ENCODE measurements at places on chromosomes 1 and 21. TPM values are rescaled to one million over a fixed set of nuclear protein-coding genes. Genes with fewer than 3 reads are reported as not detected.

Gene C8B
- total RNA-seq: not detected

Gene PKLR
- total RNA-seq: not detected

Gene REN
- total RNA-seq: not detected

Gene TNFRSF9
- 0.52 TPM for total RNA-seq

Gene CNIH3
- total RNA-seq: 1.8 TPM

Gene SPRR2B
- total RNA-seq: not detected

Gene LDLRAD1
- total RNA-seq: not detected

Gene GLMP
- total RNA-seq: 16.1 TPM

Gene HMGCS2
- not detected for total RNA-seq

Gene NPHS2
- not detected for total RNA-seq

Gene PLA2G4A
- total RNA-seq: not detected

Gene MAP3K21
- total RNA-seq: 0.95 TPM

Gene ATP8B2
- 80.7 TPM for total RNA-seq

Gene S1PR1
- total RNA-seq: 397 TPM

Gene CNR2
- not detected for total RNA-seq

Gene RORC
- 3.7 TPM for total RNA-seq

Gene TMEM52
- total RNA-seq: 1.9 TPM

- no peak for DNase-seq
Measured at GRCh38 chr1:11316701-11317100, 43.7 kb downstream of the UBIAD1 start.

GRCh38 chr1:157431751-157432150, 120.6 kb downstream of the FCRL5 start:
- no peak for DNase-seq

GRCh38 chr1:93681989-93682412, 364 bp upstream of the BCAR3 start:
- DNase-seq: no peak

- no peak for DNase-seq
Measured at GRCh38 chr1:21349693-21350092, 59.4 kb upstream of the ECE1 start.

- DNase-seq: no peak
Measured at GRCh38 chr21:17775431-17776126, 43.6 kb downstream of the C21orf91 start.

DNA sequence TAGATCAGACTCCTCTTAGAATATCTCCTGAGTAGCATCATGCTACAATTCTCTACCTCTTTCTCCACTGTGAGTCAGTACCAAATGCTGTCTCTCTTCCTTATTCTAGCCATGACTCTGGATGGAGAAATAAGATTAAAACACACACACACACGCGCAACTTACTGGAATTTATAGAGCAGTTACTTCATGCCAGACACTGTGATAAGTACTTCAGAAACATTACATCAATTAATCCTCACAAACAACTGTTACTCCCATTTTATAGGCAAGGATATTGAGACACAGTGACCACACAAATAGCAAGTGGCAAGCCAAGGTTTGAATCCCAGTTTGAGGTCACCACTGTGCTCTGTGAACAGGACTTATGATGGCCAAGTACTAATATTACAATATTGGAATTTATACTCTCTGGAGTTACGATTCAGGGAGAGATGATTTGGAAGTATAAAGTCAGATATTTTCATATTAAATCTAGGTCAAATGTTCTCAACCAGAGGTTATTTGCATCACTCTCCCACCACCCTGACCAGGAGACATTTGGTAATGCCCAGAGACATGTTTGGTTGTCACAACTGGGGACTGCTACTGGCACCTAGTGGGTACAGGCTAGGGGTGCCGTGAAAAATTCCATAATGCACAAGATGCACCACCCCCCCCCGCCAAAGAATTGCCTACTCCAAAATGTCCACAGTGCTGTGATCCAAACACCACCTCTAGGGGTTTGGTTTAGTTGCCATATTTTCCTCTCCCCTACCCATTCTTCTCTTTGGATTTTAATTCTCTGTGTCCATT, 221.6 kb downstream of the LTN1 start:
- no peak for DNase-seq

GRCh38 chr1:221919743-221920142, 177.9 kb upstream of the DUSP10 start:
- no peak for DNase-seq

DNA sequence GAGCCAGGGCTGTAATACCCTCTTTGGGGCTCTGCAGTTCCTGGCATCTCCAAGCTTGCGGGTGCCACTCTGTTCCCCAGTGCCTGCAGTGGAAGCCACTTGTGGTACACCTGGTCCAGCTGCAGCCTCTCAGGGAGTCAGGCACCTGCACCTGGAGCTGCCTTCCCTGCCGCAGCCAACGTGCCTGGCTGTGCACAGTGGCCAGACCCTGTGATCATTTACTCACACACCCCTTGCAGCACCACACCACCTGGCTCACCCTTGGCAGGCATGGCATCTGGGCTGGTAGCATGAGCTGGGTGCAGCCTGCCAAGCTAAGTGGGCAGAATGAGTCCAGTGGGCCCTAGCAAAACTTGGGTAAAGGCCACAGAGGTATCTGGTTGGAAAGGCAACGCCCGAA, 51.1 kb upstream of the NTPCR start:
- no peak for DNase-seq

GRCh38 chr1:1763657-1764621, 14.3 kb downstream of the NADK start:
- no peak for DNase-seq

GRCh38 chr1:101025283-101025656, 314 bp downstream of the DPH5 start:
- peak; percentile 14 for DNase-seq

- no peak for DNase-seq
Measured at GRCh38 chr1:109091839-109092193, 1.3 kb downstream of the TMEM167B start.

DNA sequence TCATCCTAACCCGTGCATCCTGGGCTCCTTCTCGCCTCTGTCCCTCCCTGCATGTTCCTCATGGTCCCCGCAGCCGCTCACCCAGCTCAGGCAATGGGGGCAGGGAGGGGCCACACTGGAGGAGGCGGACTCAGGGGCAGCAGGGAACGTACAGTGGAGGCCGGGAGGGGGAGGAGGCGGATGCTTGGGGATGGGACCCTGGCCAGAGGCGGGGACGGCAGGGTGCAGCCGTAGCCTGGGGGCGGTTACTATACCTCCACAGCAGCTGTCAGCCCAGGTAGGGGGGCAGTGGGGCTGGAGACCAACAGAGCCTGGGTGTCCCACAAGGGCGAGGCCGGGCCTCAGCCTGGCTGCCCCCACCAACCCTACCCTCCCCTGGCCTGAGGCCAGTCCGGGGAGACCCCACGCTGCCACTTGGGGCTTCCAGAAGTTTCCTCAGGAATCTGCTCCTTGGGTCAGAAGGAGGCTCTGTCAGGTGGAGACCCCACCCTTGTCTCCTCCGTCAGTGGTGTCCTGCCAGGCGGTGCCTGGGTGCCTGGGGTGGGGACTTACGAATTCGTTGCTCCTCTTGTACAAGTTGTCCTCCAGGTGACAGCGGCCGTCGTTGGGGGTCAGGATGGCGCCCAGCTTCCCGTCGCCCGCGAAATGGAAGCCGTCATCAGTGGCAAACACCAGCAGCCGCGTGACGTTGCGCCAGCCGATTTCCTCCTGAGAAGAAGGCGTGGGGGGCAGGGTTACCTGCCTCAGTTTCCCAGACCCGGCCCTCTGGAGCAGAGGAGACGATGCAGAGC, 20.7 kb downstream of the ITGB2 start:
- DNase-seq: no peak

DNA sequence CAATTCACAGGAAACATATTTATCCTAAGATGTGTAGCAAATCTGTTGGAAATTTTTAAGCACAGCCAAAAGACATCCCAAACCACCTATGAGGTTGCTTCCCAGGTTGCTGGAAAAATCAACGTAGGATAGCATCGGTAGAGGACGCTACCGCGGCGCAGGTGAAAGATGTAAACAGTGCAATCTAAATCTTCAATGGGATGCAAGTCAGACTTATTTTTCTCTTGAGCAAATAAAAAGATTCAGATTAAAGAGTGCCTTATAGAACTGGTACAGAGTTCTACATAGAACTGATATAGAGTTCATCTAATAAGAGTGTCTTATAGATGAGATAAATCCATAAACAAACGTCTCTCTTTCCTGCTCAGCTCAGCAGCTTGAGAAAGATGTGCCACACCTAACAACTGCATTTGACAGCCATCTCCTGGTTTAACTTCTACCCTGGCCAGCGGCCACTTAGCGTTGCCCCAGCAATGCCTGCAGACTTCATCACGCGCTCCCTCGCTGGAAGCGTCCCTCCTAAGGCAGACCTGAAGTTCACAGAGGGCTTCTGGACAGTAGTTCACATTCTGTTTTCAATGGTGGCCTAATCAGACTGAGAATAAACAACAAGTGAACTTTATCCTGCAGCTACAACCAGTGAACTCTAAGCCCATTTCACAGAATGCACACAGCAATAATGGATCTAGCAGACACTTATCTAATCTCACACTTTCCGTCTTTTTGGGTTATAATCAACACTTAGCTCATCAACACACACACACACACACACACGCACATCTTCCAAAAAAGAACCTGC, 164.5 kb downstream of the TOMM20 start:
- DNase-seq: no peak

GRCh38 chr1:244350027-244350426, 101.7 kb downstream of the ADSS2 start:
- no peak for DNase-seq

- DNase-seq: no peak
Measured at GRCh38 chr1:216193839-216194443, 229.3 kb downstream of the USH2A start.

GRCh38 chr1:226919587-226919986, 20.5 kb upstream of the COQ8A start:
- DNase-seq: no peak

- no peak for DNase-seq
Measured at GRCh38 chr1:25695090-25695770, 78.6 kb downstream of the MAN1C1 start.

DNA sequence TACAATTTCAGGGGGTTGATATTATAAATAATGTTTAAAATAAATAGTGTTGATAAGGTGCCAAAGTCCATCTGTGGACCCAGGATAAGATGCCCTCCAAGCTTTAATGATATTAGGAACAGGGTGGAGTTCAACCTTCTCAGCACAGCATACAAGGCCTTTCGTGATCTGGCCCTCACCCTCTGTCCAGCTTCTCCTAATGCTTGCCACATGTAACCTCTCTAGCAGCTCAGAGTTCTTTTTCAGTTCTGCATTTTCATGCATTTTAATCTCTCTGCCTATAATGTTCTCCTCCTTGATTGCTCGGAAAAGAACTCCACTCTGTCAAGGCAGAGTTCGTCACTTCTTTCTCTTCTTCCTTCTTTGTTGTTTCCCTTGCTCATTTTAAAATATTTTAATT, 21.4 kb upstream of the SMAP2 start:
- no peak for DNase-seq

GRCh38 chr1:147753081-147753480, 7.3 kb downstream of the GJA5 start:
- DNase-seq: no peak

DNA sequence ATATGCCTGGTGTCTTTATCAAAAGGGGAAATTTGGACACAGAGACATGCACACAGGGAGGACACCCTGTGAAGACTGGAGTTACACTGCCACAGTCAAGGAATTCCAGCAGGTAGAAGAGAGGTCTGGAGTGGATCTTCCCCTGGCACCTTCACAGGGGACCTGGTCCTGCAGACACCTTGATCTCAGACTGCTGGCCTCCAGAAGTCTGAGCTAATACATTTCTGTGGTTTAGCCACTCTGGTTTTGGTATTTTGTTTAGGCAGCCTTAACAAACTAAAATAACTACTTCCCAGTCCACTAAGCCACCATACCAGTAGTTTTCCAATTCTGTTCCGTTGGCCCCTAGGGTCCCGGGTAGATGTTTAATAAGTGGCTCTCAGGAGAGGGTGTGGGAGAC, 164.7 kb downstream of the SETD4 start:
- DNase-seq: no peak

GRCh38 chr1:230555814-230556213, 86.5 kb upstream of the COG2 start:
- DNase-seq: no peak

DNA sequence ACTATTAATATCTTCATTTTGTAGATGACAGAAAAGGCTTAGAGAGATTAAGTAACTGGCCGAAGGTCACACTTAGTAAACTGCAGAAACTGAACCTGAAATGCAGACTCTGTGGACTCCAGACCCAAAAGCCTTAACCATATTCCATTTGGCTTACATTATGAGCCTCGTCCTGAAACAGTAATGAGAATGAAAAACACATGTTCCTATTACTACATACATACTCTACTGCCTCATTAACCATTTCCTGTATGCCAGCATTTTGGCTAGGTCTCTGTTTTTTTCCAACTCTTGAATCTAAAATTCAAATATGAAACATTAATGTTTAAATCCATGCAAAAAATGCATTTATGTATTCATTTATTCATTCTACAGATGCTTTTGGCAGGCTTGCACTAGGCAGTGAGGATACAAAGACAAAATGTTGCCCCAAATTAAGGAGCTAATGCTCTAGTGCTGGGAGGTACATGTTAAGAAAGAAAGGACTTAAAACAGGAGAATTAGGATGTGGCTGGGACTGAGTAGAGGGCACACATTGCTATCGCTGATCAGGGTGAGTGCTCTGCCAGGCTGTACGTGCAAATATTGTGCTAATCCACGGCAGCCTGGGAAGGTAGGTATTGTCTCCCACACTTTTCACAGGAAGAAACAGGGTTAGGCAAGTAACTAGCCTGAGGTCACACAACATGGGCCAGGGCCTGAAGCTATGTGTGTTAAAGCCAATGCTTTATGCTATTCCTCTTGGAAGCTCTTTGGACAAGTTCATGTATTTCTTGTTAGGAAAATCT, 14.0 kb downstream of the DEGS1 start:
- DNase-seq: no peak

GRCh38 chr1:36650200-36651065, 167.7 kb upstream of the CSF3R start:
- DNase-seq: peak; percentile 46

GRCh38 chr1:207031632-207032264, 808 bp downstream of the C1orf116 start:
- DNase-seq: no peak

- DNase-seq: no peak
Measured at GRCh38 chr1:222334026-222334680, 213.8 kb downstream of the HHIPL2 start.

DNA sequence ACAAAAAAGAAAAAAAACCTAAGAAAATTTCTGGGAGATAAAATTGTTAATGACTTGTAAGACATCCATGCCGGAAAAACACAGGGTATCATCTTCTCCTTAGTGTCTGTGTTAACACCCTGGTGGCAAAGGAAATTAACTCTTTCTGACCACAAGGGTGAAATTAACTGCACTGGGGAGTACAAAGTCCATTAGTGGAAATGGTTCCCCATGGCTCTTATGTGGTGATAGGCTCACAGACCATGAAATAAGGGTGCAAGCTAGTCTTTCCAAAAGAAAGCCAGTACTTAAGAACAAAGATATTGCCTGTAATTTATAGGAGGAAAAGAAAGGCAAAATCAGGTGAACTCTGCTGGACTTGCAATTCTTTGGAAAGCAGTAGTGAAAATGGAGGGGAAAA, 185.4 kb downstream of the LRRIQ3 start:
- no peak for DNase-seq

GRCh38 chr1:10903821-10904220, 107.4 kb upstream of the CASZ1 start:
- DNase-seq: no peak

- DNase-seq: no peak
Measured at GRCh38 chr1:32357614-32358013, 4.7 kb downstream of the FAM229A start.

GRCh38 chr1:116268211-116268610, 104.8 kb upstream of the ATP1A1 start:
- DNase-seq: peak; percentile 13

Data from CD4-positive, alpha-beta T cell (primary cell).